ENCODE measurements at places on chromosomes 5 and 9.

DNA sequence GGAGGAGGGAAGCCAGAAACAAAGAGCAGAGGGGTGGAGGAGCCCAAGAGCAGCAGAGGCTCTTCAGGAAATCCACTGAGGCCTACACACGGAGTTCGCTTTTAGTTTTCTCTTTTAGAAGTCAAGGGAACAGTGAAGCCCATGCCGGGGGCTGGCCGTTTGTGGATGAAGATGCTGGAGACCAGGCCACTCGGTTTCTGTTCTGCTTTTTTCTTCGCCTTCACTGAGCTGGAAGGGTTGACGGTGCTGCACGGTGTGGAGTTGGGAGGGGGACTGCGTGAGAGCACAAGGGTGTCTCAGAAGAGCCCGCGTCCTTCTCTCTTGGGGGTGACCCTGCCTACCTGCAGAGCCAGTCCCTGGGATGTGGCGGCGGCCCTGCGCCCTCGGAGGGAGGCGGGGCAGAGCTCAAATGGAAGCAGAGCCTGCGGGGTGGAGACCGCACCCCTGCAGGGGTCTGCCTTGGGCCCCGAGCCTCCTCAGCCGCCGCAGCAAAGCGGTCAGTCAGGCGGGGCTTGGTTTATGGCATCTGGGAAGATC is 68.5 kb upstream of the CACNA1B start:
- H3K27ac ChIP-seq = no peak overlapping the region
- DNase-seq = no peak
- no peaks in the 10 kb centered on the region for H3K27me3 ChIP-seq
- H3K36me3 ChIP-seq = no peaks in the 10 kb centered on the region

GRCh38 chr9:121636978-121637712 is 14.3 kb upstream of the DAB2IP start:
- no peak for DNase-seq
- no peaks in the 10 kb centered on the region for H3K4me1 ChIP-seq
- H3K27ac ChIP-seq = no peak overlapping the region
- no peak overlapping the region for H3K4me3 ChIP-seq
- no peaks in the 10 kb centered on the region for H3K27me3 ChIP-seq
- H3K36me3 ChIP-seq = no peaks in the 10 kb centered on the region

DNA sequence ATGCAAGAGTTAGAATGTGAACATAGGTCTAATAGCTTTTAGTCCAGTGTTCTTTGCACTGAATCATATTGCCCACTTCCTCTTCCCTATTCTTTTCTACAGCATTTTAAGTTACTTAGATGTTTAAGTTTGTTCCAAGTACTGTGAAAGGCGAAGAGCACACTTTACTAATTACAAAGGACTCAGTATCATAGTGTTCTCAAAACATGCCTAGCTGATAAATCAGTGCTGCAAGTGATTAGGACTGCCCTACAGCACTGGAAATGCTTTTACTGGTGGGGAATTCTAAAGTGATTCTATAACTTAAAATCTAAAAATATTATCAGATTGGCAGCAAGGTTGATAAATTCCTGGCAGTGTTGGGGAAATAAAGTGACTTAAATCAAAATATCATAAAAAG is 177.9 kb upstream of the KCNN2 start:
- H3K27me3 ChIP-seq = no peaks in the 10 kb centered on the region
- no peak for DNase-seq
- H3K36me3 ChIP-seq = no peaks in the 10 kb centered on the region
- no peak overlapping the region for H3K27ac ChIP-seq

DNA sequence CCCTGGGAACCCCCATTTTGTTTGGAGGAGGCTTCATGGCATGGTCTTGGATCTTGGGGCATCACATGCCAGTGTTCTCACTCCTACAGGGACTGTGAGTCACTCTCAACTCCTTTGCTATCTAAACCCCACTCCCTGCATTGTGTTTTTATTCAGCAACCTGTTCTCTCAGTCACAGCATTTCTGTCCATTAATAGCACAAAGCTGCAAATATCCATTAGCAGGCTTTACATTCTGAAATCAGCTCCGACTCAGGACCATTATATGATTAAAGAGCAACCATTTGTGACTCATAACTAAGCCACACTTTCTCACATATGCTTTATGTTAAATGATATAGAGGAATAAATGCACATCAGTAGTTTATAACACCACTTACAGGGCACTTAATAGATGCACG is 462.1 kb upstream of the BRINP1 start:
- no peak overlapping the region for H3K27ac ChIP-seq
- no peaks in the 10 kb centered on the region for H3K36me3 ChIP-seq
- no peak overlapping the region for H3K4me3 ChIP-seq
- no peaks in the 10 kb centered on the region for H3K27me3 ChIP-seq

DNA sequence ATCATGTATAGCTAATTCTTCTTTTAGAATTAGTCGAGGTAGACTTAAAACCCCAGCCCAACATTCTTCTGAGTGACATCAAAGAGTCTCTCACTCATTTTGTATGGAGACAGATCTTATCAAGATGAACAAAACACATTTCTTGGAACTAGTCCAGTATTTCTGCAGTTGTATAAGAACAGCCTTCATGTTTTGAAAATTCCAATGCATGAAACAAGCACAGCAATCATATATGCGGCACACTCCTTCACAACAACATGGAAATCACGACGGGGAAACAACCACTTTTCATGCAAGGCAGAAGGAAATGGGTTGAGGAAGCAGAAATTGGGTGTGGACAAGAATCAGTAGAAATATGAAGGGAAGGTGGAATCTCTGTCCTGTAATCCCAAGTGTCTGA is 113.8 kb downstream of the PLK2 start:
- no peak overlapping the region for H3K4me3 ChIP-seq
- no peaks in the 10 kb centered on the region for H3K36me3 ChIP-seq
- H3K4me1 ChIP-seq = no peaks in the 10 kb centered on the region
- no peaks in the 10 kb centered on the region for H3K27me3 ChIP-seq

DNA sequence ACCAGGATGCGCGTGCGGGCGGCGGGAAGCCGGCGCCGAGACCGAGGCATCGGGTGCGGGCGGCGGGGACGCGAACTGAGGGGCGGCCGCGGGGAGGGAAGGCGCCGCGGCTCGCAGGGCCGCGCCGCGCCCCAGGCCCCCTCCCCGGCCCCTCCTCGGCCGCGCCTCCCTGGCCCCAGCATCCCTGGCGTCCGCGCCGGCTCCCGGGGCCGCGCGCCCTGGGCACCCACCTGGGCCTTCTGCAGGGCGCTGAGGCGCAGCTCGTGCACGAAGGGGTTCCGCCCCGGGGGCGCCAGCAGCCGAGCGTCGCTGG is 324 bp downstream of the LPCAT1 start:
- peak overlapping the region; percentile 61 for H3K4me3 ChIP-seq
- no peaks in the 10 kb centered on the region for H3K27me3 ChIP-seq
- H3K4me1 ChIP-seq = peaks cover 13% of the 10 kb centered on the region
- H3K36me3 ChIP-seq = peaks cover 19% of the 10 kb centered on the region
- DNase-seq = no peak

DNA sequence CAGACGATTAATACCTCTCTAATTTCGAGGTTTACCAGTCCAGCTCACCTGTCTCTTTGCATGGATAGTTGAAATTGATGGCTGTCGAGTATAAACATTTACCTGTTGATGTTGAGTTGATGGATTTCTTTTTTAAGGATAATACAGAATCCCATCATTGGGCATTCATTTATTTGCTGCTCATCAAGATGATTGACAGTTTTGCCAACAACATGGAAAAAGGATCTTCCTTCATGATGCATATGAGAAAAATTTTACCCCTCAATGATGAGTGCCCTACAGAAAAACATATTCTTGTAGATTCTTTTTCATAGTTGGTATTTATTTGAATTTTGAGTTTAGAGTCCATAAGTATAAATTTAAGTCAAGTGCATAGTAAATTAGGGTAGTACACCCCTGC is 59.2 kb downstream of the ZCCHC7 start:
- H3K27ac ChIP-seq = no peak overlapping the region
- H3K36me3 ChIP-seq = no peaks in the 10 kb centered on the region
- H3K4me3 ChIP-seq = no peak overlapping the region
- no peaks in the 10 kb centered on the region for H3K27me3 ChIP-seq
- no peak for DNase-seq

DNA sequence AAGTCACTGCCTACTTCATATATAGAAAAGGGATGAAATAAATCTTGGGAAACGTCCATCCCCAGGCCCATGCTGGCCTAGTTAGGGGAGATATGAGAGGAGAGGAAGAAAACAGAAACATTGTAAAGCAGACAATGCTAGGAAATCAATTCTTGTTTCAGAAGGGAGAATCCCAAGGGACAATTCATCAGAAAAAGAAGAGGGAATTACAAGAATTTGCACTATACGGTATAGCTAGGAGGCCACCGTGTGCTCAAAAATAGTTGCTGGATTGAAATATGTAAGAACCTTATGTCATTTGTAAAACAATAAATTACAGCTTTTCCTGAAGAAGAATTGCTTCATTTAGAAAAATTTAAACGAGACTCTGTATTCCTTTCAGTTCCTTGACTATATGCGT is 8.3 kb upstream of the SHC3 start:
- no peaks in the 10 kb centered on the region for H3K4me1 ChIP-seq
- H3K27ac ChIP-seq = no peak overlapping the region
- no peaks in the 10 kb centered on the region for H3K36me3 ChIP-seq
- H3K4me3 ChIP-seq = no peak overlapping the region
- no peaks in the 10 kb centered on the region for H3K27me3 ChIP-seq
- DNase-seq = no peak

- H3K4me3 ChIP-seq = peak within 1 kb of the TSS; percentile 67
- peak within 1 kb of the TSS; percentile 73 for H3K27ac ChIP-seq
- H3K27me3 ChIP-seq = peaks cover 4% of the 10 kb centered on the region
- H3K36me3 ChIP-seq = no peaks in the 10 kb centered on the region
These were observed at the start of gene TRIM7 for GRCh38 chr5:181204826-181205760. Gene TRIM7 (minus strand): TSS chr5:181205196. CDS start chr5:181205110, 86 bp downstream.

GRCh38 chr5:178056935-178057334 is 56.4 kb upstream of the N4BP3 start:
- no peak overlapping the region for H3K27ac ChIP-seq
- no peaks in the 10 kb centered on the region for H3K4me1 ChIP-seq
- no peak overlapping the region for H3K4me3 ChIP-seq
- no peak for DNase-seq
- H3K27me3 ChIP-seq = no peaks in the 10 kb centered on the region

GRCh38 chr5:135448791-135449507 is 1.8 kb upstream of the DCANP1 start:
- H3K4me3 ChIP-seq = no peak overlapping the region
- H3K27me3 ChIP-seq = no peaks in the 10 kb centered on the region
- H3K36me3 ChIP-seq = no peaks in the 10 kb centered on the region
- no peak for DNase-seq

DNA sequence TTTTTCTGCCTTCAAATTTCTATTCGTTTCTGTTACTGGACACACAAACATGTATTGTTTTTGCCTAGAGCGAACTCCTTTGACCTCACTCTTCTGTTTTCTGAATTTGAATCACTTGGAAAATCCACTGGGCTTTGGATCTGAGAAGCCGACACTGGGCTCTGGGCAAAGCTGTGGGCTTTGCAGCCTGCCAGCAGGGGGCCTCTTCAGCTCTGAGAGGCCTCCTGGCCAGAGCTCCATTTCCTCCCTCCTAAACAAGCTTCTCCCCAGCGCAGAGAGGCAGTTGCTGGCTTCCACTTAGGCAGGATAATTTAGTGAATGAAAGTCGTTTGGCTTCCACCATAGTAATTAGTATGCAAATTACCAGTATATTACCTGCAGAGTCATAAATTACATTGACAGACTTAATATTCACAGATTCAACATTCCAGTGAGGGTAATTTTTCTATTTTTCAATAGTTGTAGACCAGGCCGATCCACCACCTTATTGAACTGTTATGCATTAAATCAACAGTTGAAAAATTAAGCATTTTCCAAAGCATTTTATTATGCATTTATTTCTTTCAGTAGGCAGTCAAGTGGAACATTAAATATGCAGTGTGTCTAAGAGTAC is 104.0 kb upstream of the ZNF366 start:
- H3K4me3 ChIP-seq = no peak overlapping the region
- H3K27ac ChIP-seq = no peak overlapping the region
- H3K27me3 ChIP-seq = no peaks in the 10 kb centered on the region
- no peak for DNase-seq
- H3K4me1 ChIP-seq = no peaks in the 10 kb centered on the region

- no peaks in the 10 kb centered on the region for H3K36me3 ChIP-seq
- H3K27ac ChIP-seq = no peak overlapping the region
- DNase-seq = no peak
- no peak overlapping the region for H3K4me3 ChIP-seq
- no peaks in the 10 kb centered on the region for H3K27me3 ChIP-seq
These were observed 316.4 kb upstream of the GRIN3A start for GRCh38 chr9:102054811-102055210.

DNA sequence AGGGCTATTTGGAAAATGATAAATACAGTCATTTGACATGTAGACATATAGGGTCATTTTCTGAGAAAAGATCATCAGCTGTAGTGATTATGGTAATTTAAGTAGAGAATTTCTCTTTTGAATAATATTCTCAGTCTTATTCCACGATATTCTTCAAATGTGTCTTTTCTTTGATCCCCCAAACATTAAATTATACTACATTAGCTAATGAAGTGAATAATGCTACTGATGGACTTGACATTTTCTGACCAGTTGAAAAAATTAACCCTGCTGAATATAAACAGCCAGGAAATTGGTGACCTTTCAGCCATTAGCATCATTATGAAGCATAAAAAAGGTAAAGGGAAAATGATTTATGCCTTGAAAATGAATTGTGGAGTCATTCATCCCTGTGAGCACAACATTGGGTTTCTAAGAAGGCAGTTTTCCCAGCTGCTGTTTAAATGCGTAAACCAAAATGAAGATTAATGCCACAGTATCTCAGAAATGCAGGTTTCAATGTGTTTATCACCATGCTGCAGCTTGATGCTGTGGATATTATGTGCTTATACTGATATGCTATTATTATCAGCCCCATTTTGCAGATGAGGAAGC is 489.1 kb downstream of the KCTD16 start:
- no peak overlapping the region for H3K4me3 ChIP-seq
- H3K4me1 ChIP-seq = no peaks in the 10 kb centered on the region
- no peak overlapping the region for H3K27ac ChIP-seq
- H3K27me3 ChIP-seq = no peaks in the 10 kb centered on the region

- H3K4me3 ChIP-seq = peak overlapping the region; percentile 61
- no peak for DNase-seq
- no peaks in the 10 kb centered on the region for H3K27me3 ChIP-seq
- H3K4me1 ChIP-seq = peaks cover 6% of the 10 kb centered on the region
These were observed 1.1 kb upstream of the SSBP2 start for GRCh38 chr5:81751836-81752643.

- H3K36me3 ChIP-seq = no peaks in the 10 kb centered on the region
- H3K27me3 ChIP-seq = no peaks in the 10 kb centered on the region
- no peak overlapping the region for H3K4me3 ChIP-seq
- H3K27ac ChIP-seq = no peak overlapping the region
These were observed 419.2 kb downstream of the PDE4D start for GRCh38 chr5:59474324-59474723.

GRCh38 chr9:17520268-17521064 is 58.4 kb upstream of the SH3GL2 start:
- no peak overlapping the region for H3K27ac ChIP-seq
- no peaks in the 10 kb centered on the region for H3K27me3 ChIP-seq
- H3K4me3 ChIP-seq = no peak overlapping the region
- no peak for DNase-seq
